ENCODE measurements at places on chromosomes 1 and 21.

GRCh38 chr1:179146476-179146875 lies 64.6 kb downstream of the TOR3A start:
- DNase-seq = no peak

GRCh38 chr21:33332143-33332542 lies 7.4 kb downstream of the IFNAR1 start:
- DNase-seq = no peak

- no peak for DNase-seq
Observed at GRCh38 chr21:42387843-42388340, 8.0 kb downstream of the TMPRSS3 start.

DNA sequence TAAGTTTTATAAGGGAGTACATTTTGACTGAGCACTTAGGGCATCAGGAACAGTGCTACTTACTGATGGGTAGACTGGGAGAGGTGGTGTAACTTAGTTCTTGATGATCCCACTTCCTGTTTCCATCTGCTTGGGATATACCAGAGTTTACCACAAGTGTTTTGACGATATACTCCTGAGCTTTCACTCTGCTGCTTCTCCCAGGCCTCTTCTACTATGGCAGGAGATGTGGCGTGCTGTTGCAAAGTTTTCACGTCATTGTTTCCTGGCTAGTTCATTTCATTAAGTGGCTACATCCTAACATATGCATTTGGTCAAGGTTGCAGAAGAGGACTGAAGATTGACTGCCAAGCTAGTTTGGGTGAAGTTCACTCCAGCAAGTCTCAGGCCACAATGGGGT lies 41.3 kb upstream of the LAMC2 start:
- no peak for DNase-seq

DNA sequence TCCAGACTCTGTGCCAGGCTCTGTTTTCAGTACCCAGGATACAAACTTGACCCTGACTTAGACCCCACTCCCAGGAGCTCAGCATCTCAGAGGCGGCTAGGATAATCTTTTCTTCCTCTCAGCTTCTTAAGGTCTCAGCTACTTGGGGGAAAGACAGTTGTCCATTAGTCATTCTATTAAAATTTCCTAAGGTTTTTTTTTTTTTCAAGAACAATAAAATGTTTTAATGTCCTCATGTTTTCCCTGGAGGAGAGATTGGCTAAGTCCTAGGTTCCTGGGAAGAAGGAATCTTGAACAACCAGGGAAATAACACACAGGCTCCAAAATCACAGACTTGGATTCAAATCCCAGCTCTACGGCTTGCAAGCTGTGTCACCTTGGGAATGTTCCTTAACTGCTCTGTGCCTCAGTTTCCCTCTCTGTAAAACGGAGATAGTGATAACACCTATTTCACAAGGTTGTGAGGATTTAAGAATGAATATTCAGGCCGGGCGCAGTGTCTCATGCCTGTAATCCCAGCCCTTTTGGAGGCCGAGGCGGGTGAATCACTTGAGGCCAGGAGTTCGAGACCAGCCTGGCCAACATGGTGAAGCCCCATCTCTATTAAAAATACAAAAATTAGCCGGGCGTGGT lies 33.0 kb downstream of the CDK18 start:
- no peak for DNase-seq

Data from ELF-1 (cell line).